NCI-H524 (cell line): ENCODE measurements at places on chromosomes 6 and 20.

DNA sequence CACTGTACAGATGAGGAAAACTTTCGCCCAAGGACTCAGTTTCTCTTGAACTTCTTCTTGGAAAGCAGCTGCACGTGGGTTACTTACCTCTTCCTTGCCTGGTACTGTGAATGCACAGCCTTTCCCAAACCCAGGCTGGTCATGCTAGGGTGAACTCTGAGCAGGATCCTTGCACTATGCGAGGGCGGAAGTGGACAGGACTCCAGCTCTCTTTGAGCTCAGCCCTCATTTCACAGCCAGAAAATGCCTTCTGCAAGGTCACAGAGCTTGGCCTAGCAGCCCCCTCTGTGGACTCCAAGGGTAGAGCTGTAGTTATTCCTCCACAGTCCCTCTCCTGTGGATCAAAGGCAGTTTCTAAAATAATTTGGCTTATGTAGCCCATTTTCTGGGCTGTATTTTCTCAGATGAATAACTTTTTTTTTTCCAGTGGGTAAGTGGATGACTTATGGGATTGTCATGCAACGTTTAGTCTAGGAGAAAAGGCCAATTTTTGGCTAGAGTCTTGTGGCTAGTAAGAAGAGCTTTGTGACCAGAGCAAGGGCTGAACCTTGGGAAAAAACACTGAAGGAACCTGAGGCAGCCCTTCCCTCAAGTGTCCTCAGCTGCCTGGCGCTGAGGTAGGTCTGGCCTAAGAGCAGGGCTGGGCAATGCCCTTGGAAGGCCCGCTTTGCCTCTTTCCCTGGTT, 172.7 kb downstream of the SCP2D1 start:
- DNase-seq: no peak

- DNase-seq: peak; percentile 80
Measured at GRCh38 chr20:1266167-1266973, at the start of gene SNPH. SNPH (plus strand) TSS chr20:1266294; CDS start chr20:1296240, 29,946 bp downstream.

GRCh38 chr20:25865715-25866656, 169.3 kb upstream of the ZNF337 start:
- DNase-seq: peak; percentile 87

DNA sequence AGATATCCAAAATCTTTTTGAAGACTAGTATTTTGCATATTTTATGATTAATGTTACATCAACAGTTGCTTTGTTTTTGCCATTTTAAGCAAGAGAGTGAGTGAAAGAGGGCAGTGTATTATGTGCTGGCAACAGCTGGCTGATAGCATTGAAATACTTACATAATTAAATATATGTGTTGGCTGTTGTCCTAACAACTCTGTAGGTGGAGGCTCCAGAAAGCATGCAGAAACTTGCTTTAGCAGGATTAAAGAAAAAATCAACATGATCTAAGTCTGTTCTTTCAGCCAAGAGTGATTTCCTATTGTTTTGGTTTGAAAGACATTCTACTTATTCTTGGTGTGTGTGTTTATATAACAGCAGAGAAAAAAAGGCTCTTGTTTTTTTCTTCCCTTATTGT, 127.5 kb downstream of the CDKAL1 start:
- DNase-seq: peak; percentile 54

- peak; percentile 72 for DNase-seq
Measured at GRCh38 chr6:32885698-32886286, 31.8 kb downstream of the PSMB9 start.

DNA sequence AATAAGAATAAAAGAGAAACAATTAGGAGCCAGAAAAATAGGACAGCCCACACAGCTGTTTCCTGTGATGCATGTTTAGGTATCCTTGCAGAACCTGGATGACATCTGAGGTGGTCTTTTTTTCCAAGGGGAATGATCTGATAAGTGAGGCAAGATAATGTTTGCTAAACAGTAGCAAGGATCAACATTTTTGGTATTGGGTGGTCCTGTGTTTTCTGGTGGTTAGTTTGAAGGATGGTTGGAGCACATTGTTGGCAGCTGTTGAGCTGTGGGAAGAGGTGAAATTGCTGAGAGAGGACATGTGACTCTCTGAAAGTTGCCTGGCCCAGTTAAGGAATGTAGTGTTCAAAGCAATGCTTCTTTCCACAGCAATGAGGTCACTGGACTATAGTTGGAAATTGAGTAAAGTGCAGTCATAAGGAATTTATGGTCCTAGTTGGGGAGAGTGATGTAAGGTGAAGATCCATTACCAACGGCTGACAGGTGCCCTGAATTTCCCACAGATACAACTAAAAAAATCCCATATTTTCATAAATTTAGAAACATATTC, 270.2 kb upstream of the IMPG1 start:
- no peak for DNase-seq

DNA sequence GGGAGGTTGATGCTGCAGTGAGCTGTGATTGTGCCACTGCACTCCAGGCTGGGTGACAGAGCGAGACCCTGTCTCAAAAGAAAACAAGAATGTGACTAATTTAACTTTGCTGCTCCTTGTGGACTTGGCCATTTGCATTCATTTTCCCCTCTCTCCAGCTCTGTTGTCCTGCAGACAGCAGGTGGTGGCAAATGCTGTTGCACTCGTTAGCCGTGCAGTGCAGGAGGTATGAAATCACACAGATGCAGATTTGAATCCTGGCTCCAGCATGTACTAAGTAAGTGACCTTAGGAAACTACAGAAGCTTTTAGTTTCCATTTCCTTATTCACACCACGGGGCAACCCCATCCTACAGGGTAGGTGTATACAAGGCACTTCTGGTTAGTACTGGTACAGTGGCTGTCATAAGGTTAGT, 9.6 kb upstream of the BEND3 start:
- DNase-seq: no peak

DNA sequence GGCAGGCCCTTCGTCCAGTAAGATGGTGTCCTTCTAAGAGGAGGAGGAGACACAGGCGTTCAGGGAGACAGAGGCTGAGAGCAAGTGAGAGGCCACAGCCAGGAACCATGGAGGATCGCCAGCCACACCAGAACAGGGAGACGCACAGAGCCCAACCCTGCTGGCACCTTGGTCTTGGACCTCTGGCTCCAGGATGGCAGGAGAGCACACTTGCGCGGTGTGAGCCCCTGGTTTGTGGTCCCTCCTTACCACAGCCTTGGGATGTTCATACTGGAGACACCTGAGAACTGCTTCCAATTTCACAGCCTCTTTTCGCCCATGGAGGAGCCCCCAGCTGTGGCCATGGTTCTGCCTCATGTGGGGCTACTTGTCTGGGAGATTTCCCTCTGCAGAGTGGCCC, 222.4 kb downstream of the DLL1 start:
- DNase-seq: no peak

DNA sequence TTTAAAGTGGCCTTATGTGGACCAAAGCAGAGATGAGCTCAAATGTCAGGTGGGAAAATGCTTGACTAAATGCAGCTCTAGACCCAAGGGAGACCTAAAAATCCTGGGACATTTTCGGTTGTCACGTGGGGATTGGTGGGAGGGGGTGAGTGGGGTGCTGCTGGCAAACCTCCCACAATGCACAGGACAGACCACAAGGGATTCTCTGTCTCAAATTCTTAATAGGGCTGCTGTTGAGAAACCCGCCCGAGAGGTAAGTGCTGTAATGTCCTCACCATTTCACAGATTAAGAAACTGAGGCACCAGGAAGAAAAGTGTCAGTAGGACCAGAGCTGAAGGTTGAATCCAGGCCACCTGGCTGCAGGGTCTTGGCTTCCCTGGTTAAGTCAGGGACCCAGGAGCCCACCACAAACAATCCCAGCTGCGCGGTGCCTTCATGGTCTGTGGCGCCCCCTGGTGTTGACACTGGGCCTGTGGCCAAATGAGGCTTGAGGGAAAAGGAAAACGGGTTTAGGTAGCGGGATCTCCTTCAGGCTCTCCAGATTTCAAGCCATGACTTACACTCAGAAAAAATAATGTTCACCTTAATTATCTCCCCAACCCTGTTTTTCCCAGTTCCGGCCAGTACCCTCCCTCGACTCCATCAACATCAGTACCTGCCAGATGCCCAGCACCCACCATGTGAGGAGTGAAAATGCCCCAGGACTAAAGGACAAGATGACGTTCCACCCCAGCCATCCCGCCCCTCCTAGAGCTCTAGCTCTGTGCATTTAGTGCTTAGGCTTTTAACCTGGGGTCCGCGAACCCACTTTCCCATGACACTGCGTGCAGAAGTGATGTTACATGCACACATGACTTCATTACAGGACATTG, 7.2 kb downstream of the HLA-G start:
- no peak for DNase-seq

GRCh38 chr20:655726-656624, 3.0 kb upstream of the SRXN1 start:
- DNase-seq: no peak

- no peak for DNase-seq
Measured at GRCh38 chr6:119314885-119315272, 34.7 kb downstream of the MAN1A1 start.

DNA sequence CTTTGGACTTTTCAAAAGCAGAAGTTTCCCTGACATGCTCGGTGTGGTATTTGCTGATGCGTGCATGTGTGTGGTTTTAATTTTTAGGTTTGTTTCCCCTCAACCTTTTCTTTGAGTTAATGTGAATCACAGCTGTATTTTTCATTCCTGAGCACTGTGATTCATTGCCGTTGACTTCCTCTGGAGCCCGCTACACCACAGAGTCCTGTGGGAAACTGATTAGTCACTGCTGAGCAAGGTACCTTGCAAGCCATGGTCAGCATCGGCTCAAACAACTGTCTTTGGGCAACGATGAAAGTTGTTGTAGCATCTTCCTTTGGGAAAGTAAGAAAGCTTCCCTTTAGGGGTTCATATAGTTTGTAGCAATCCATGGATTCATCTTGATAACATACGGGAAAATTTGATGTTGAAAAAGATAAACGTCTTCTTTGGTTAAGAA, 57.5 kb downstream of the RIN2 start:
- no peak for DNase-seq

GRCh38 chr6:93927731-93928130, 508.4 kb upstream of the EPHA7 start:
- DNase-seq: no peak
